SK-N-SH (cell line): ENCODE measurements at places on chromosomes 16 and 17. TPM values are rescaled to one million over a fixed set of nuclear protein-coding genes. Genes with fewer than 3 reads are reported as not detected.

The MYL4 gene
- polyA plus RNA-seq: not detected in 2 replicates

The FZD2 gene
- polyA plus RNA-seq: 28.9 and 35.1 TPM in 2 replicates

DNA sequence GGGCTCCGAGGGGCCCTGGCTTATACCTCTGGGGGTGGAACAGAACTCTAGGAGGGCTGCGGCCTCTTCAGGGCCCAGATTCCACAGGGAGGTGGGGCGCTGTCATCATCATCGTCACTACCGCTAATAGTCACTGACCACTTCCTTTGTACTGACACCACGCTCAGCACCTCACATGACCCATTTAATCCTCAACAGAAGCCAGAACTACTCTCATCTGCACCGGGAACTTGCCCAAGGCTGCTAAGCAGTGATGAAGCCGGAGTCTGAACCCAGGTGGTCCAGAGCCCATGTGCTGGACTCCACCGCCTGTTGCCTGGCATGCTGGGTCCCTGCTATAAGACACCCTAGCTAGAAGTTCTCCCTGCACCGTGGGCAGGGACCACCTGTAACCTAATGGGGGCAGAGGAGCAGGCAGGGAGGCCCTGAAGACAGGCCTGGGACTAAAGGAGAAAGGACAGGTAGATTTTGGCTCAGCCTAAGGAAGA, 12.0 kb downstream of the UNC13D start:
- H3K27me3 ChIP-seq: no peaks in the 10 kb centered on the region
- no peak overlapping the region for H3K4me3 ChIP-seq
- 0 out of 2 replicates have a peak, but pooled peaks cover 5% of the 10 kb centered on the region for H3K4me1 ChIP-seq
- no peak for DNase-seq
- H3K27ac ChIP-seq: no peak overlapping the region

DNA sequence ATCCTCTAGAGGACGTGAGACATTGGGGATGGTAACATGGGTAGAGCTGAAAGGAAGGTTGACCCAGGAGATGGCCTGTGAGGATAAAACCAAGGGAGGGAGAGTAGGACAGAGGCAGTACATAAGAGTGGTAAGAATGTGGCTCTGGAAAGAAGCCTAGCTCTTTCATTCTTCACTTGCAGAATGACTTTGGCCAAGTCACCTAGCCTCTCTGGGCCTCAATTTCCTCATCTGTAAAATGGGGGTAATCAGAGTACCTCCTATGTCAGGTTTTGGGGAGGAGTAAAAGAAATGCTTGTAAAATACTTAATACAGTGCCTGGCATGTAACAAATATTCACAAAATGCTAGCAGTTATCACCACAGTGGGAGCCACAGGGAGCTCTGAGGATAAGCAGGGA, 6.9 kb downstream of the KDM6B start:
- DNase-seq: no peak
- peak overlapping the region; percentile 100 for H3K27ac ChIP-seq
- H3K4me1 ChIP-seq: peaks cover 36% of the 10 kb centered on the region
- H3K27me3 ChIP-seq: no peaks in the 10 kb centered on the region
- H3K36me3 ChIP-seq: peaks cover 8% of the 10 kb centered on the region

DNA sequence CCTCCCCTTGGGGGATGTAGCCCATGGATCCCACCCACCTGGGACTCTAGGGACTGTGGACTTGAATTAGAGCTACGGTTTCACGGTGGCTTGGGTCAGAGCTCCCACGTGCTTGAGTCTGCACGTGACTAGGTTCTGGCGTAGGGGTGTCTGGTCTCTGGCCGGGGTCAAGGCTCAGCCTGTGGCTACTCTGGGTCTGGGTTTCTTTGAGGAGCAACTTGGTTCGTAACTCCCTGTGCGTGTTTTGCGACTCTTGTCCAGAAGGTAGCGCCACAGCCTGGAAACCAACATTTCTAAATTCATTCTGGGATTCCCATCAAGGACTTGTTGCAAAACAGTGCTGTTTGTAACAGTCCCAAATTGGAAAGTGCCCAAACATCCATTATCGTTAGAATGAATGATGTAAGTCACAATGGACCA, 470 bp upstream of the GGT6 start:
- H3K27ac ChIP-seq: no peak overlapping the region
- H3K36me3 ChIP-seq: no peaks in the 10 kb centered on the region
- no peak overlapping the region for H3K4me3 ChIP-seq
- DNase-seq: no peak
- H3K4me1 ChIP-seq: peaks cover 4% of the 10 kb centered on the region; the same call in 1 of the 2 replicates

GRCh38 chr17:73013301-73013700, 79.2 kb downstream of the SLC39A11 start:
- H3K4me3 ChIP-seq: no peak overlapping the region
- no peak overlapping the region for H3K27ac ChIP-seq
- peaks cover 6% of the 10 kb centered on the region; the same call in 1 of the 2 replicates for H3K4me1 ChIP-seq
- DNase-seq: no peak

- no peaks in the 10 kb centered on the region for H3K36me3 ChIP-seq
- H3K4me3 ChIP-seq: no peak overlapping the region
- no peaks in the 10 kb centered on the region for H3K4me1 ChIP-seq
- no peak overlapping the region for H3K27ac ChIP-seq
- H3K27me3 ChIP-seq: no peaks in the 10 kb centered on the region
These were observed 14.9 kb downstream of the MYO1D start for GRCh38 chr17:32861981-32862380.
